ENCODE measurements at places on chromosomes 11 and 22.

DNA sequence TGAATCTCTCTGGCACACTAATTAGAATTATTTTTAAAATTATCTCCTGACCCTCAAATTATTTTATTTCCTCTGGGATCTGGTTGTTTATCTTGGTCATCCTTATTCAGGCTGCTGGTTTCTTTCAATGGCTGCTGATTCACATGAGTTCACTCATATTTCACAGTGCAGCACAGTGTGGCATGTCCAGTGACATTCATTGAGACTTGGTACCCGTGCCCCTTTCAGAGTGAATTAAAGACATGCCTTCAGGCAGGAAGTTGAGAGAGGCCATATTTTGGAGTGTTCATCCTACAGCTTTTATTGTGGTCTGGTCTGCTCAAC is 13.5 kb downstream of the DCPS start:
- no peak for DNase-seq

GRCh38 chr11:30488304-30488998 is 97.7 kb downstream of the MPPED2 start:
- peak; percentile 26 for DNase-seq

- no peak for DNase-seq
Measured at GRCh38 chr11:115893461-115894099, 389.4 kb upstream of the CADM1 start.

GRCh38 chr11:6640036-6640984 is 15.3 kb downstream of the DCHS1 start:
- no peak for DNase-seq

DNA sequence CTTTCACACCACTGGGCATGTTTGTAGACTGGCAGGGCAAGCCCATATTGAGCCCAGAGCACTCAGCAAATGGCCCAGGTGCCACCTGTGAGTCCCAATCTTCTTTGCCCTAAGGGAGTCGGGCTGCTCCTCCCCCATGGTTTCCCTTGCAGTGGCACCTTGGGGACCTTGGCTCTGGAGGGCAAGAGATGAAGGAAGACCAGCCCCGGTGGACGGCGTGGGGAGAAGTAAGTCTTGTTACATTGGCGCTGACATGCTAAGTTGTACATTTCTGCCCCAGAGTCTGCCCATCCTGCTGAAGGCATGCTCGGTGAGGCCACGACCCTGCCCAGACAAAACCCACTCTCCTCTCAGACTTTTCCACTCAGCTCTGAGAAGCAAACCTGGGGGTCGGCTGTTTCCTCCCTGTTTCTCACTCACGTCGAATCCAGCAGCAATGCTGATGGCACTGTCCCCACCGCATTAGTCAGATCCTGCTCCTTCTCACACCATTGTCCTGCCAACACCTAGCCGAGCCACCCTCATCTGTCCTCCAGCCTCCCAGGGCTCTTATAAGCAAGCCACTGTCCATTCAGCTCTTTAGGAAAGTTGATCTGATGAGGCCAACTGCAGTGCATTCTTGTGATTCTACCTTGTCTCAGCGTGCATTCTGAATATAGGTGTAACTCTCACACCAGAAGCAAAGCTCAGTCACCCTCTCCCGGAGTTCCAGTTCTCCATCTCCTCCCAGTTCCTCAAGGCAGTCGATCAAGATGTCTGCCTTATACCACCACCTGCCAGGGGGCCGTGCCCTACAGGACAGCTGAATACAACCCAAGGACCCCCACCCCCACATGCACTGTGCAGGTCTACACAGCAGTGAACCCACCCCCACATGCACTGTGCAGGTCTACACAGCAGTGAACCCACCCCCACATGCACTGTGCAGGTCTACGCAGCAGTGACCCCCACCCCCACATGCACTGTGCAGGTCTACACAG is 827.1 kb downstream of the TBC1D22A start:
- DNase-seq, result no peak

Data from non-pigmented ciliary epithelial cell (primary cell).